Amniotic epithelial cell (primary cell): ENCODE measurements at places on chromosomes 2 and 18.

- DNase-seq, result no peak
Measured at GRCh38 chr2:86806059-86806857, 15.5 kb upstream of the CD8A start.

GRCh38 chr18:69246027-69246426 is 154.7 kb upstream of the DOK6 start:
- DNase-seq, result no peak

- DNase-seq, result peak; percentile 17
Measured at GRCh38 chr2:73284296-73285158, at the start of gene FBXO41. FBXO41 (minus strand) TSS chr2:73284478; CDS start chr2:73269630, 14,848 bp downstream.

DNA sequence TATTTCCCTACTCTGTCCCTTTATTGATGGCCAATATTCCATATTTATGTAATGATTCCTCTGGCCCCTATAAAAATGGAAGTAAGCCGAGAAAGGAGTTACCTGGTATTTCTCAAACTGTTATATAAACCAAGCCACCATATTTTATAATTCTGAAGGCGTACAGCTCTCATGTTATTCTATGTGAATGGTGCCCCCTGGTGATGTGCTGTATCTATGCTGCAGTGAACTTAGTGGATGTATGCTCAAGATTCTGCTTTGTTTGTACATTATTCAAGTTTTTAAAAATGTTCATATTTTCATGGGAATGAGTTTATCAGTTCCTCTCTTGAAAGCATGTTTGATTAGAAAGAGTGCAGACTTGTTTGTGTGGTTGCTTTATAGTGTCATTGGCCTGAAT is 194.5 kb upstream of the LRRTM1 start:
- DNase-seq, result peak; percentile 60

DNA sequence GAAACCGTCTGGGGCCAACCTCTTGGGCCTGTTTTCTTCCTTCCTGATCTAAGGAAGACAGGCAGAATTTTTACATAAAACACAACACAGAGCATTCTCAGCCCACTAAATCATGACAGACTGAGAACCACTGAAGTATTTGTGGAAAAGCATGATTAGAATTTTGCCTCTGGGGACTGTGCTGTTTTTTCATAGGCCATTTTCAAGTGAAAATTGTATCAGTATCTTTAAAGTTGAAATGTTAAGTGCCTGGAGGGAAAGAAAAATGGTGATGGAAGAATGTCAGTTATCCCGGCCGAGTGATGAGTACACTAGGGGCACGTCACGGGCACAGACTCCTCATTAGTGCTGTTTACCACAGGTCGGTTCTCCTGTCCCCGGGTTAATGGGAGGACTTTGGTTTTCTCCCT is 36.9 kb downstream of the EHD3 start:
- DNase-seq, result no peak

DNA sequence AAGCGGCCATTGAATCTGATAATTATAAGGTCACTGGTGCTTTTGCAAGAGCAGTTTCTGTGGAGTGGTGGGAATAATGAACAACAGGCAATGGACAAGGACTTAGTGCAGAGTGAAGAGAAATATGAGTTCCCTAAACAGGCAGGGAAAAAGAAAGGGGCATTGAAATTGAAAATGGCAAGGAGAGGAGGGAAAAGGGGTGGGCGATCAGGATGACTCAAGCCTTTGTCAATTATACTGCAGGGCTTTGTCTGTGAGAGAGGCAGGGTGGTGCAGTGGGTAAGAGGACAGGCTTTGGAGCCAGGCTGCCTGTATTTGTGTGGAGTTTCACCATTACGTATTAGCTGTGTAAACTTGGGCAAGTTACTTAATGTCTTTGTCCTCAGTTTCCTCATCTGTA is 29.5 kb upstream of the PAIP2B start:
- no peak for DNase-seq

DNA sequence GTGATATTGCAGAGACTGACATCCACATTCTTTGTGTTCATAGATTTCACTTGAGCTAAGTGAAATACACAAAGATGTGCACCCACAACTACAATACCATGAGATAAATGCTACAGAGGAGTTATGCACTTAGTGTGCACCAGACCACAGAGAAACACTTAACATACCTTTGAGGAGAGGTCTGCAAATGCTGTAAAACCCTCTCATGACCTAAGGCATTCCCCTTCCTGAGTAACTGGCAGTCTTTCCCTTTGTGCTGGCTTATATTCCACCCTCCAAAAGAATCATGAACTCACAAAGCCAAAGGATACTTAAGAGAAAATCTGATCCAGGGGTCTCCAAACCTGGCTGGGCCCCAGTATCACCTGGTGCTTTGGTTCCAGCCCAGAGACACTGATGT is 16.2 kb downstream of the NXPH2 start:
- DNase-seq, result no peak

GRCh38 chr2:239532859-239533258 is 132.0 kb upstream of the HDAC4 start:
- no peak for DNase-seq

DNA sequence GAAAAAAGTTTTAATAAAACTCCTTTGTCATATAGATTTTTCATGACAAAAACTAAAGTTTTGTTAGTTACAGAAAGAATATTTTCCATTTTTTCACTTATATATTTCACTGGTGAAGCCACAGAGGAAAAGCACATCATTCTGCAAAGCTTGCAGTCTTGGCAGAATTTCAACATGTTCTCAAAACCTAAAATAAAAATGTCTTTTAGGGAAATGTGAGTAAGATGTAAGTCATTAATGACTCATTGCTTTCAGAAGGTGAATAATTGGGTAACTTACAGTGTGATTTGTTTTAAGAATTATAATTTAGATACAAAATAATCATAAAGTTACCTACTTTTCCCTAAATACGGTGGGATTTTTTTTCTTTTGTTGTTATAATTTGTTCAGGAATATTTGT is 43.4 kb upstream of the TNFRSF11A start:
- DNase-seq, result peak; percentile 77

DNA sequence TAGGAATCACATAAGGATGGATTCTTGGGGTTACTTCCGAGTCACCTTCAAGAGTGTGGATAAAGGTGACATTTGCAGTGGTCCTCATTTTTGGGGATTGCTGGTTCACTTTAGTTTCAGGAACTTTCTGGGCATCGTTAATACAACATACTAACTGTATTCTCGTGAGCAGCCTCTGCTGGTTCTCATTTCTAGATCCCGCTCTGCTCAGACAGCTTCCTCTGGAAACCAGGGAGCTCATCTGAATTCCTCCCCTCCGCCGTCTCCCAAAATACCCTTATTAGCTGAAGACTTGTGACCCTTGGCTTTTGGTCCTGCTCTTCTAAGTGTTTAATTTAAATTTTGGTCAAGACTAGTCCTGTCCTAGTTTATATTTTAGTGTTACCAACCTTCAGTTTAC is 64.5 kb downstream of the ZNF532 start:
- DNase-seq, result no peak

GRCh38 chr2:171185941-171186340 is 25.2 kb upstream of the TLK1 start:
- DNase-seq, result no peak

DNA sequence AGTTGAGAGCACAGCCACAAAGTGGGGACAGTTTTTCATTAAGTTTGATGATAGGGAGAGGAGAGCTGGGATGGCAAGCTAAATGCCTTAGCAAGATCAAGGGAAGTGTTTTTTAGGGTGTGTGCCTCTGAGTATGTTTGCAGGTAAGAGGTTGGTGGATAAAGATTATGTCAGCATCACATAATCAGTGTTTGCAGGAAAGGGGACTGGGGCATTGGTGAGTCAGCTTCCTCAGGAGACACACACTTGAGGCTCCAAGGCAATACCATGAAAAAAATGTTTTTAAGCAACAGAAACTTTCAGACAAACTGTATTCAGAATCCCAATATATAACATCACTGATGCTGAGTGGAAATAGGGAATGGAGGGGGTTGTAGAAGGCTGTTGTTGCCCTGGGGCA is 25.4 kb upstream of the DTNB start:
- peak; percentile 37 for DNase-seq

GRCh38 chr2:121246704-121247255 is 38.2 kb downstream of the TFCP2L1 start:
- no peak for DNase-seq

DNA sequence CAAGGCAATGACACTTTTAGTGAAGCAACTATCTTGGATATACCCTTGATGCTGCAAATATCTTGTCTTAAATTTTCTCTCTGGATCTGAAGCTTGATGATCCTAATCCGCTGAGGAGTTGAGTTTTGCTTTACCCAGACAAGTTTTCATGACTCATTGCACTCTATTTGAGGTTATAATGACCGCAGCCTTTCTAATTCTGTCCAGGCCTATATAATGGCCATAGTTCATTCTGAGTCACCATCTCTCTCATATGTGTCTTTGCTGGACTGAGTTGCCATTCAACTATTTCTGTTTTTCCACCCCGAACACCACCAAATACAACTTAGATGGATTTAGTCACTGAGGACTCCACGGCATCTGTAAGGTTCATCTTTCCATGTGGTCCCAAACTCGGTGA is 802.1 kb upstream of the FAM98A start:
- DNase-seq, result no peak

- DNase-seq, result no peak
Measured at GRCh38 chr2:237631007-237631785, 3.8 kb downstream of the LRRFIP1 start.

DNA sequence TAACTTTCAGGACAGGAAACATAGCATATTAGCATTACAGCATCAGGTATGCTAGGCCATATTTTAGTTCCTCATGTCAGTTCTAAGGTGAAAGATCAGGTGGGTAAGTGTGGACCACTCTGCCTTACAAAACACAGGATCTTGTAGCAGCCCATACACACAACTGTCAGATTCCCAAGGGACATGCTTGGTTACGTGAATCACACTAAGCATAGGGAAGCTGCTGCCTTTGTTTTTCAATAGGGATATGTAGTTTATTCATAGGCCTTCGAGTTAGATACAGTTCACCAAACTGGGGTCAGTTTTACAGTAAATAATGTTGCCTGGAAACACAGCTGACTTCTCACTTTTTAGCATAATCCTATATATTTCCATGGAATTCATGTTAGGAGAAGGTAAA is 116.1 kb upstream of the OTX1 start:
- no peak for DNase-seq

DNA sequence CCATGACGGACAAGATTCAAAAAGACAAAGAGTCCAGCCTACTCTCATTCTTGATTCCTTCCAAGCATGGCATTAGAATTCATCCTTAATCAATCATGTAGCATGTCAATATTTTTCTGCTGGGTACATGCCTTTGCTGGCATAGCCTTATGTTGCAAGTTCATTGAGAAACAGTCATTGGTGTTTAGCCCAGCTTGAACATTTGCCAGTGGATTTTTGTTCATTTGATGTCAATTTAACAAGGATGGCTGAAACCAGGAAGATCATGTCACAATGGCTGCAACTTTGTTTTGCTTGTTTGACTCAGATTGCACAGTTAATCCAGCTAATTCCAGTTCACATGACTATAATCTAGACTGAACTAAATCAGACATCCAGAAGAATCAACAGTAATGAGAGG is 1132.2 kb downstream of the LRP1B start:
- peak; percentile 18 for DNase-seq

DNA sequence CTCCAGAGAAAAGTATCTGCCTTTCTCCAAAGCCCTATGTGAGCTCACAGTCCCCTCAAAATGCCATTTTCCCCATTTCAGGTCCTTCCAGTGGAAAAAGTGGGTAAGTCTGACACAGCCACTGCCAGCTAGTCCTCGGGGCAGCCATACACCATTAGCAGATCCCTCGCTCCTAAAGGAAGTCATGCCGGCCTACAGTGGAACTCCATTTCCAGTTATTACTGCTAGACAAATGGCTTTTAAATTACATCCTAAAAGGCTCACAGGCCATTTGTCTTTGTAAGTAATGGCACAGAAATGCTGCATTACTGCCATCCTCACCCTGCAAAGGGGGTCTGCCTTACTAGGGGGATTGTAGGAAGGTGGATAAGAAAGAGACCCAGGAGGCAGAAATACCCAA is 259.4 kb upstream of the SIX2 start:
- DNase-seq, result no peak

- no peak for DNase-seq
Measured at GRCh38 chr2:127650041-127650784, 4.3 kb downstream of the GPR17 start.
